ENCODE measurements at places on chromosomes 1 and 21. TPM values are rescaled to one million over a fixed set of nuclear protein-coding genes. Genes with fewer than 3 reads are reported as not detected.

- DNase-seq: no peak
- H3K4me1 ChIP-seq: no peaks in the 10 kb centered on the region
- no peak overlapping the region for H3K4me3 ChIP-seq
- no peaks in the 10 kb centered on the region for H3K27me3 ChIP-seq
Observed at GRCh38 chr1:155202198-155202597, 5.5 kb downstream of the THBS3 start.

DNA sequence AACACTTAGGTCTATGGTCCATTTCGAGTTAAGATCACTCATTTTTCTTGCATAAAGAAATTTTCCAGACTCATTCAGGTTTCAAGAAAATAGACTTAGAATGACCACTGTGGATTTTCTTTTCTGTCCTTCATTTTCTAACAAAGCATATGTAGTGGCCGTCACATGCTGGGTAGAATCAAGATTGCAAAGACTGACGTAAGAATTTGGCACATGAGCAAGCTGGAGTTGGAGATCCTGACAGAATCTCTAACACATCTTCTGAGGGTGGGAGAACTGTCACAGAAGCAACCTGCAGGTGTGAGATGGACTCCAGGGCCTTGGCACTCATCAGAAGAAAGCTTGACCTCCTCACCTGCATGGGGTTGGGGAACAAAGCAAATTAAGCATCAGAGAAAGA lies 28.6 kb downstream of the KIF26B start:
- DNase-seq: no peak
- H3K27ac ChIP-seq: no peak overlapping the region
- no peak overlapping the region for H3K4me3 ChIP-seq

GRCh38 chr1:197355248-197355995 lies 87.4 kb downstream of the CRB1 start:
- no peaks in the 10 kb centered on the region for H3K4me1 ChIP-seq
- no peak overlapping the region for H3K4me3 ChIP-seq
- no peaks in the 10 kb centered on the region for H3K36me3 ChIP-seq
- no peaks in the 10 kb centered on the region for H3K27me3 ChIP-seq
- H3K27ac ChIP-seq: no peak overlapping the region
- DNase-seq: no peak

DNA sequence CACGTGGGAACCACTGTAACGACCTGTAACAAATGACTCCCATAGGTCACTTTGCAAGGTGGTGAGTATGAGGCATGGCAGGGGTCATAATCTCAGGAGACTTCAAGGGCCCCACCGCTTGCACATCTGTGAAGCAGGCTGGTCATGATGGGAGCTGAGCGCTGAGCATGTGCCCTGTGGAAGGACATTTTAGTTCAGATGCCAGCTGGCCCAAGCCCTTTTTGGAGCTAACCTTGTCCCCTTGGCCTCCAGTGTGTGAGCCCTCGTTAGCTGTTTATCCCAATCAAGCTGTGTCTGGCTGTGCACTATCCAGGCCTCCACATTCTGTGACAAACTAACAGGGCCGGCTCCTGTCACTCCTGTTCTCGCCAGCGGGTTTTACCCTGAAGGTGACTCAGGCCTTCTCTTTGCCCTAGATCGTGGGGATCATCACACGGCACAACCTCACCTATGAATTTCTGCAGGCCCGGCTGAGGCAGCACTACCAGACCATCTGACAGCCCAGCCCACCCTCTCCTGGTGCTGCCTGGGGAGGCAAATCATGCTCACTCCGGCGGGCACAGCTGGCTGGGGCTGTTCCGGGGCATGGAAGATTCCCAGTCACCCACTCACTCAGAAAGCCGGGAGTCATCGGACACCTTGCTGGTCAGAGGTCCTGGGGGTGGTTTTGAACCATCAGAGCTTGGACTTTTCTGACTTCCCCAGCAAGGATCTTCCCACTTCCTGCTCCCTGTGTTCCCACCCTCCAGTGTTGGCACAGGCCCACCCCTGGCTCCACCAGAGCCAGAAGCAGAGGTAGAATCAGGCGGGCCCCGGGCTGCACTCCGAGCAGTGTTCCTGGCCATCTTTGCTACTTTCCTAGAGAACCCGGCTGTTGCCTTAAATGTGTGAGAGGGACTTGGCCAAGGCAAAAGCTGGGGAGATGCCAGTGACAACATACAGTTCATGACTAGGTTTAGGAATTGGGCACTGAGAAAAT lies 7.6 kb downstream of the NPPA start:
- no peak for DNase-seq
- H3K27me3 ChIP-seq: no peaks in the 10 kb centered on the region
- no peaks in the 10 kb centered on the region for H3K4me1 ChIP-seq
- no peak overlapping the region for H3K4me3 ChIP-seq
- peaks cover 73% of the 10 kb centered on the region for H3K36me3 ChIP-seq
- H3K27ac ChIP-seq: no peak overlapping the region

Gene RASAL2
- 21.8 TPM for total RNA-seq

Gene PLA2G2F
- total RNA-seq: not detected

DNA sequence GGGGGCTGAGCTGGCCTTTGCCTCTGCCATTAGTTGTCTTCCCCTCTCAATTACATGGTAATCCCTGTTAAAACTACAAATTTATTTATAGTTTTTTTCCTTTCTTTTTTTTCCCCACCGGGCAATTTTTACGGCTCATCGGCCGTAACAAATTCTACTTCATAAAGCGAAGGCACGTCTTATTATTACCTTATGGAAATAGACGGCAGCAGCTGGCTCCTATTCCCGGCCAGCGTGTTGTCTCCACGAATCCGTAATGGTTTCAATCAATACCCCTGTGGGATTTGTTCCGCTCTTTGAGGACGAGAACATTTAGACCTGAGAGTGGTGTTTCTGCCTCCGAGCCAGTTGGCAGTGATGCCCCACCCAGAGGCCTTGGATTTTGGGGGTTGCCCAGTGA lies 52.4 kb upstream of the IGSF21 start:
- no peak overlapping the region for H3K4me3 ChIP-seq
- H3K4me1 ChIP-seq: no peaks in the 10 kb centered on the region
- no peak for DNase-seq
- H3K27me3 ChIP-seq: peaks cover 79% of the 10 kb centered on the region
- H3K36me3 ChIP-seq: no peaks in the 10 kb centered on the region
- no peak overlapping the region for H3K27ac ChIP-seq

Measured in endodermal cell (in vitro differentiated cells).